AG09309 (cell line): ENCODE measurements at places on chromosomes 6 and 20.

GRCh38 chr20:18837718-18838117 lies 24.1 kb downstream of the SCP2D1 start:
- no peak for DNase-seq

GRCh38 chr6:76644231-76644630 lies 571.8 kb upstream of the IMPG1 start:
- no peak for DNase-seq

DNA sequence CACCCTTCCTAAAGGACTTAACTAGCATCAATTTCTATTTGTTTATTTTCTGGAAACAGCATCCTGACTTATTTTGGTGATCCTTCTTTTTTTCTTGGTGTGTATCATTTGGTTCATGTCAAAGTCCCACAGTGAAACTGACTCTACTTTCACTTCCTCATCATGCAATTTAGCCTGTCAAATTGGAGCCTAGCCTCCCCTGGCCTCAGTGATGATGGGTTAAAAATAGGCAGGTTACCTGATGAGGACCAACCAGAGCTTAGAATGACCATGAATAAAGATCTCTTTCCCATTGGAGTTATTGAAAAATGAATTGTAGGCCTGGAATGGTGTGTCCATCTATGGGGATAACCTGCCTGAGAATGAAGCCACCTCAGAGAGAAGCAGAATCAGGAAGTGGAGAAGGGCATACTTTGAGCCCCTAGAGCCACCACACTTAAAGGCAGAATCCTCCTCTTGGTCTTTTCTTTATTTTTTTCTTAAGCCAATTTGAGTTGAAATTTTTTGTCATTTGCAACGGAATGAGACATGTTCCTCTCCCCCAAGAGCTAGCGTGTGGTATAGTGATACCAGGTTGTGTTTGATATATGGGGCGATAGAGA lies 105.6 kb downstream of the BTBD3 start:
- DNase-seq = no peak

DNA sequence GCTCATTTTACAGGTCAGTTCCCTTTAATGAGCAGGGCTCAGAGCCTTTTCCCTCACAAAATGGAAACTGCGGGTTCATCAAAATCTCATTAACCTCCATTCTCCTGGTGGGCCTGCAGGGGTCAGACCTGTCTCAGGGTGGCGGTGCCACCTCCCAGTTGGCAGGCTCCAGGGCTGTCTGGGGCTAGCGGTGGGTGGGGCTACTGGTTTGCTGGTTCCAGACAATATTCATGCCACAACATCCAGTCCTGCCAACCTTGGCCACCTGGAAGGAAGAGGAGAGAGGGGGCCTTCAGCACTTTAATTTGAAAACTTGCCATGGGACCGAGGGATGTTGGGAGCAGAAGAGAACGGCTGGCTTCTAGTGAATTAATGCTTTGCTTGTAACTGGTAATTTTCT lies 41.9 kb upstream of the CTNNBL1 start:
- DNase-seq = no peak

DNA sequence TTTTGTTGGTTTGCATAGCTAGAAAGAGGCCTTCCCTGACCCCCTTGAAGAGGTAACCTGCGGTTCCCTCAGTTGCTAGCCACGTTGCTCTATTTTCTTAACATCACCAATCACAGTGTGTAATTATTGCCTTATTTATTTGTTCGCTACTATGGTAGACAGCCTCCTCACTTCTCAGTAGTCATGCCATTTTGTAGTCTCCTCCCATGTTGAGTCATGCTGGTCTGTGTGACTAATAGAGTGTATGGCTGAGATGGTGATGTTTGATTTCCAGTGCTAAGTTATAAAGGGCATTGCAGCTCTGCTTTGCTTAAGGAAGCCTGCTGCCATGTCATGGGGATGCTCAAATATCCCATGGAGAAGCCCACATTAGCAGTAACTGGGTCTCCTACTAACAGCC lies 236.6 kb upstream of the CHD6 start:
- no peak for DNase-seq

GRCh38 chr6:83511901-83512681 lies at the start of gene PRSS35:
Gene PRSS35 (plus strand): TSS chr6:83512534. CDS start chr6:83523442, 10,908 bp downstream.
- no peak for DNase-seq

GRCh38 chr20:58692579-58693225 lies at the start of gene NPEPL1:
Gene NPEPL1 (plus strand): TSS chr20:58692800. CDS start chr20:58692901, 101 bp downstream.
- no peak for DNase-seq

GRCh38 chr6:150152891-150153876 lies 10.3 kb downstream of the PPP1R14C start:
- DNase-seq = no peak

GRCh38 chr20:60215816-60216730 lies 257.9 kb downstream of the CDH26 start:
- no peak for DNase-seq

DNA sequence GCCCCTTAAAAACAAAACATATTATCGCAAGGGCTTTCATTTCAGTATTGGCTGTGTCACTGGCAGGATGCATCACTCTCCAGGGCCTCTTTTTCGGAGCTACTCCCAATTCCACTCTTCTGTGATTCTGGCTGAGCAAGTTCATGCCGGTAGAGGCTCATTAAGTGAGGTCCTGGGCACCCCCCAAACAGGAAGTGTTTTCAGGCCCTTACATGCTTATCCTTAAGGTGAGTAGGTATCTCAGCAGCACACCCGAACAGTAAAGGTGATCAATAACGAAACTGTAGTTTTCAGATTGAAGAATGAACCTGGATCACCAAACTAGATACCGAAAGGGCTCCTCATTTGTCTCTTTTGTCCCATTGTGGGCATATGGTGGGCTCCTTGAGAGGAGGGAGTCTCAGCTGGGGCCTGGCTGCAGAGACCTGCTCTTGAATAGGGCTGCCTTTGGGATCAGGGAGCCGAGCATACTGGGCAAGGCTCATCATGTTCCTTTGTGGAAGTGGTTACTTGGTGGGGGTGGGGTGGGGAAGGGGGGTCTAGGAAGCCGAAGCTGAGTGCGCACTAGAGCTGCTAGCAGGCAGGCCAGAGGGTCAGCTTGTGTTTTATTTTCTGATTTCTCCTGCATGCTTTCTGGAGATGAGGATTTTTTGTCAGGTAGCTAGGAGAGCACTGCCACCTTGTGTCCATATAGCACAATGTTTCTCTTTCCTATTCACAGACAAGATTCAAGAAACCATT lies 65.2 kb downstream of the CDS2 start:
- DNase-seq = peak; percentile 39

GRCh38 chr6:41288754-41289129 lies 2.3 kb upstream of the TREM1 start:
- no peak for DNase-seq

DNA sequence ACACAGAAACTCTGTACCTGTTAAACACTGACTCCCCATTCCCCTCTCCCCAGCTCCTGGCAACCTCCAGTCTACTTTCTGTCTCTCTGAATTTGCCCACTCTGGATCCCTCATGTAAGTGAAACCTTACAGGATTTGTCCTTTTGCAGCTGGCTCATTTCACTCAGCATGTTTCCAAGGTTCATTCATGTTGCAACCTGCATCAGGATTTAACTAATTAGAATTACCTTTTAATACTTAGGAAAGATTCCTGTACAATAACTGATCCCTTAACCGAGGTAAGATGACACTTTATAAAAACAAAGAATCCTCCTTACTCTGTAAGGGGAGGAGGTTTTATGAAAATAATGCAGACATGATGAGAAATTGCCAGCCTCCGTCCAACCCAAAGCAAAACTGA lies 113.1 kb upstream of the MTHFD1L start:
- DNase-seq = no peak

GRCh38 chr6:110266996-110267395 lies 86.8 kb downstream of the CDC40 start:
- DNase-seq = no peak

GRCh38 chr20:48625136-48625900 lies 202.5 kb downstream of the PREX1 start:
- DNase-seq = no peak

GRCh38 chr6:142874676-142875075 lies 70.3 kb downstream of the HIVEP2 start:
- no peak for DNase-seq

DNA sequence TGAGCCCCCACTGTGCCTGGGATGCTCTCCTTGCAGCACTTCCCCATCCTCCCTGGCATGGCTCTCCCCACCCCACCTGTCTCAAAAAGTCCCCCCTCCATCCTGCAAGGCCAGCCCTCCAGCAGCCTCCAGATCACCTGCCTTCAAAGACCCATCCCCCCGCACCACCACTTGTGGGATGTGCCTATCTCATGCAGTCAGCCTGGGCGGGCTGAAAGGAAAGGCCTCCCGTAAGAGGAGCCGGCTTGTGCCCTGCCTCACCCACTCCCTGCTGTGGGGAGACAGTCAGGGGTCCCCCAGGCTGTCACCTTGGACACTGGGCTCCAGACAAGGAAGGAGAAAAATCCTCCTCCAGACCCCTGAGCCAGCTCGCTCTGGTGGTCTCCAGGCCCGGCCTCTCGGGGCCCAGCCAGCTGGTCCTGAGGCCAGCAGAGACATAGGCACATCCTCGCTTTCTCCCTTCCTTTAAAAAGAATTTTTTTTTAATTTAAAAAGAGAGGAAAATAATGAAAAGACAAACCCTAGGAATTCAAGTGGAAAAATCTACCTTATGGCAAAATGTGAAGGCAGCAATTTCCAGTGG lies 77.3 kb downstream of the GRM4 start:
- DNase-seq = no peak

DNA sequence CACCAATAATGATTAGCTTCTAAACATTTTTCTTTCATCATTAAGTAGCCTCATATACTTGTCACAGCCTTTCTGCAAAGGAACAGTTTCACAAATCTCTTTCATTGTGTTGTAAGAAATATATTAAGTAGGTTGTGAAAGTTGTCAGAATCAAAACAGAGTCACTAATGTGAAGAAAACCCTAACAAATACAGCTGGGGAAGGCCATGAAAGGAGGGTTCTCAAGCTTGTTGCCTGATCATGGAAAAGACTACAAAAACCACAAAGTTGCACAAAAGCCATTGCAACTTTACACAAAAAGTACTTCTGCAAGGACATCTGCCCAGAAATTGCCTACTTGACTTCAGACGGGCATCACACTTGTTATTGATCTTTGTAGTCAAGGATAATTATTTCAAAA lies 216.1 kb downstream of the ALDH8A1 start:
- no peak for DNase-seq

DNA sequence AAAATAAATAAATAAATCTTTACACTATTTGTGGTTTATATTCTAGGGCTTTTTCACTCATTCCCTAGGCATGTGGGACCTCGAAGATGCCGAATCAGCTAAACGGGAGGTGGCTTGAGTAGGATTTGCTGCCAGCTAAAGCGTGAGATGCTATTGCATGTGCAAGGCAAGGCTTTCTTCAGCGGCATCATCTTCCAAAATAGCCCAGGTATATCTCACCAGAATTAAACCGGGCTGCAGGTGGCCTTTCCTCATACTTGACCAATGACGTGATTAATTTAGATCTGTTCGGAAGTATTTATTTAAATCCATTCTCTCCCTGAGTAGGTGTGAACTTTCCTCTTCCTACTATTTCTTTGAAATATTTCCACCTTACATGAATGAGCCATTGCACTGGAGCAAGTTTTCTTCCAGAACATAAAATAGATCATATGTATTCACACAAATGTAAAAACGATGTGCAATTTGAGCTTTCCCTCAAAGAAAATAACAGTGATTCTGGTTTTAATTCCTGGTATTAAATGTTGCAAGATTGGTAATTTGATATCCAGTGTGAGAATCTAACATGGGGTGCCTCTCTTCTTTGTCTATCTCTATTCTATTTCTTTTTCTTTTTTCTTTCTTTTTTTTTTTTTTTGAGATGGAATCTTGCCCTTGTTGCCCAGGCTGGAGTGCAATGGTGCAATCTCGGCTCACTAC lies 24.3 kb upstream of the ZNF217 start:
- no peak for DNase-seq

DNA sequence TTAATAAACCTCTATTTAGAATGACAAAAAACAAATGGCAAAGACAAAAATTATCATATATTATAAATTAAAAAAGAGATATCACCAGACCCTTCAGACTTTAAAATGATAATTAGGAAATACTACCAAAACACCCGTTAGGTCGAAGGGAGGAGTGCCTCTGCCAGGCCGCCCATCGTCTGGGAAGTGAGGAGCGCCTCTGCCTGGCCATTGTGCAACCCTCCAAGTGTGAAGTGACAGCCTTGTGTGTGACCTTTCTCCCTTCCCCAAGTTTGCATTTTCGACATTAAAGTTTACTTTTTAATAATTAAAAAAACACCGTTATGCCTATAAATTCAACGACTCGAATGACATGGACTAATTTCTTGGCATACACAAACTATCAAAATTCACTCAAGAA lies 64.5 kb upstream of the TASP1 start:
- no peak for DNase-seq

DNA sequence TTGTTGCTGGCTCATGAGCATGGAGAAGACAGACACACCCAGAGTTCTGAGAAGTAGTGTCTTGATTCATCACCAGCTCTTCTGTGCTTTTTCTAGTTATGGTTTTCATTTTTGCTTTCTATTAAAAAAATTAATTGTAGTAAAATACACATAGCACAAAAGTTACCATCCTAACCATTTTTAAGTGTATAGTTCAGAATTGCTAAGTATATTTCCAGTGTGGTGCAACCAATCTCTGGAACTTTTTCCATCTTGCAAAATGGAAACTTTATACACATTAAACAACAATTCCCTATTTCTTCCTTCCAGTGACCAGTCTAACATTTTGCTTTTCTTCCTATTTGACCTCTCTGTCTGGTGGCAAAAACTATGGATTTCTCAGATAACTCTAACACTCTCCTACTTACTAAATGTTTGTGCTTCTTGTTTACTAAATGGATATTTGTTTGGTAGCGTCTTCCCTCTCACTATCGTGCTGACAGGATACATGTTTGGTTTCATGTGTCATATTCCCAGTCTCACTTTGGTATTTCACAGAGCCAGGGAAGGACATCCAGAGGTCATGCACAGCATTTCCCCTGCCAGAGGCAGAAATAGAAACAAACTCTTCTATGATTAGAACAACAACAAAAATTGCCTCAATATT lies 40.6 kb downstream of the TXLNB start:
- no peak for DNase-seq

- no peak for DNase-seq
Measured at GRCh38 chr6:37528541-37528940, 28.8 kb upstream of the CCDC167 start.

GRCh38 chr20:53101992-53102760 lies 130.0 kb downstream of the TSHZ2 start:
- DNase-seq = no peak

GRCh38 chr6:82711971-82712370 lies 348.4 kb downstream of the TPBG start:
- peak; percentile 75 for DNase-seq

- no peak for DNase-seq
Measured at GRCh38 chr6:131244942-131245341, 109.7 kb downstream of the AKAP7 start.

- no peak for DNase-seq
Measured at GRCh38 chr6:1825277-1825676, 215.6 kb downstream of the FOXC1 start.

- no peak for DNase-seq
Measured at GRCh38 chr6:13708736-13709135, 2.9 kb downstream of the RANBP9 start.

- no peak for DNase-seq
Measured at GRCh38 chr6:148336901-148337300, 5.7 kb upstream of the SASH1 start.

GRCh38 chr6:130647246-130647645 lies 180.0 kb upstream of the SMLR1 start:
- peak; percentile 13 for DNase-seq
